ENCODE measurements at places on chromosomes 7 and 10.

GRCh38 chr7:70668606-70669358 is 463.2 kb upstream of the GALNT17 start:
- DNase-seq = no peak

GRCh38 chr10:126374435-126374834 is 13.8 kb downstream of the ADAM12 start:
- DNase-seq = no peak

DNA sequence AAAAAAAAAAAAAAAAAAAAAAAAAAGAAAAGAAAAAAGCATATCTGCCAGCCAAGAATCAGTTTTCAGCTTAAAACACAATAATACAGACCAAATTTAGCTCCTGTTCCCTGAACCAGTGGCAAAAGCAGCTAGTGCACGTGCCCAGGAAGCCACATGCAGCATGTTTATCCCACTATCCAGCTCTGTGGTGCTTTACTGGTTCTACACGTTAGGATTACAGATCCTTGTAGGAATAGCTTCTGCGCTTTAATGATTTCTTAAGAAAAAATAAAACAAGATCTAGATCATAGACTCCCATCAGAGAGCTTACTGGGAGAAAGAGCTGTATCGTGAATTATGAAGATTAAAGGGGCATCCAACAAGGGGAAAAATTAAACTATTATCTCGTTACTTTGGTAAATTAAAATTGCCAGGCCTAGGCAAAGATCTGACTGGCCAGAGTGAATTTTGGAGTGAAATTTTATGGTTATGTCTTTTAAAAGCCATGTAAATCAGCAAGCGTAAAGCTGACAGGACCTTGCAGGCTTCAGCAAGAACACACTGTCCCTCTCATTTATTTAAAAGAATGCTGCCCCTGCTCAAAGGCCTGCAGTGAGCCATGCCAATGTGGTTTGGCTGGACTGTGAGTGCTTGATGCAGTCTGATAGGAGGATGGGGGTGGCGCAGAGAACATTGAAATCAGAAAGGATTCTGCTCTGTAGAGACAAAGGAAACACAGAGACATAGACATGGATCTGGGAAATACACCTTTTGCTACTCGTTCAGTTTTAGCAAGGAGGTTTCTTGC is 177.3 kb upstream of the PHYHIPL start:
- DNase-seq = no peak

DNA sequence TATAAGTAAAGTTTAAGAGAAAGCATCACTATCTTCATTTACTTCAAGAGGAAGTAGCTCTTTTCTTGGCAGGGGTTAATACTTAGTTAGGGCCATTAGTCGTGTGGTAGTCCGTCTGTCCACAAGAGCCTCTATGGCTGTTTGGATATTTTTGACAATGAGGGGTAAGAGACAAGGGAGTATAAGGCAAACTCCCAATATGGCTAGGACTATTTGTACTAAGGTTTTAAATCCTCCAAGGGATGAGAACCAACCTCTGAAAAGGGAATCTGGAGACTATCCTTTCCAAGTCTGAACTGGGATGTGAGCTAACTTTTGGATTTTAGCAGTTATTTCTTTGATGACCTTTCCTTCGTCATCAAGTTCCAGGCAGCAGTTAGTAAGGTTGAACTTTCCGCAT is at the start of gene ZNF117:
Gene ZNF117, minus strand, starts transcription at position 101 of the 400 bp plus-strand sequence.
- no peak for DNase-seq

DNA sequence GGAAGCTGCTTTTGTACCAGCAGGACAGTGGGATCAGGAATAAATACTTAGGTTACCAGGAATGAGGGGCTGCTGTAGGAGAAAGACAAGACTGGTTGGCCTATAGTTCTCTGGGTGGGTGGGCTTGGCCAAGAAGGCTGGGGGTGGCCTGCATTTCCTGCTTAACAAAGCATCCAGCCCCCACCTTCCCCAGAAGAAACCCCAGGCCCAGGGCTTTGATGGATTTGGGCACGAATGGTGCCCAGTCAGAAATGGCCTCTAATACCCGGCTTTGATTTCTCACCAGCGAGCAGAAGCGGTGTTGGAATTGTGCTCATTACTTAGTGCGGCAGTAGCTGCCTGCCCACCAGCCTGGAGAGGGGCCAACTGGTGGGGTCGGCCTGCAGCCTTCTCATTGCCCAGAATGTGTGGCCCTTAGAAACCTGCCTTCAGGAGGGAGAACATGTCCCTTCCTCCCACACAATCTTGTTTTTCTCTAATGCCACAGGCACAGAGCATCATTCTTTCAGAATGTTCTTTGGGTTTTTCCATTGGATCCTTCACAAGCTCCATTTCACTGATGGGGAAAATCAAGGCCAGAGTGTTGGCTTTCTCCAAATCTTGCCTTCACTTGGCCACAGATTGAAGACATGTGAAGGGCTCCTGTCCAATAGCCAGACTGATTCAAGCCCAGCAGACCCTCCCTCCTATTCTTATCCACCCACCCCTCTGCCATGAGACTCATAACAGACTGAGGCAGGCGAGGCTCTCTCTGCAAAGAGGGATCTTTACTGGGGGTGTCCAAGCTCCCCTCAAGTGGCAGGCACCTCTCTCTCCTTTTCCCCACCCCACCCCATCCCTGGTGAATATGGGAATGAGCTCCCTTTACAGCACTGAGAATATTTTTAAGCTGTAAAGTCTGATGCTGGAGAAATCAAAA is 2.5 kb downstream of the UNC5B start:
- DNase-seq = no peak

- DNase-seq = no peak
These were observed 6.0 kb downstream of the LIPN start for GRCh38 chr10:88765816-88766215.

GRCh38 chr7:95859429-95859828 is 87.1 kb downstream of the DYNC1I1 start:
- DNase-seq = no peak

- DNase-seq = no peak
These were observed 15.9 kb upstream of the IGF2BP3 start for GRCh38 chr7:23486002-23486773.

DNA sequence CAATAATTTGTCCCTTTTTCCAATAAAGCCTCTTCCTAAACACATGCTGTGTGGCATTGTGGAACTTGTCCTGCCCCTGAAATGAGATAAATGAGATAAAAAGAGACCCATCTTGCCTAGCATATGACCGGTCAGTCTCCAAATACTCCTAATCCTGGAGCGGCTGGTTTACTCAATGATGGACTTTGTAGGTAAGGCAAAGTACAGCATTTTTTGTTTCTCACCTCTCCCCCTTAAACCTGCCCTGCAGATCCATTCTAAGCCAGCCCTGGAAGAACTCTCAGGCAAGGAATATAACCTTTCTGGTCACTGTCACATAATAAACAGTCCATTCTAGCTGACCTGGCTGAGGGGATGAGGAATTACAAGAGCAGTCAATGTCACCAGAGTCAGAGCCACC is 110.7 kb downstream of the C1GALT1 start:
- DNase-seq = no peak

- no peak for DNase-seq
These were observed 68.4 kb downstream of the FOXL3 start for GRCh38 chr7:358352-358751.

DNA sequence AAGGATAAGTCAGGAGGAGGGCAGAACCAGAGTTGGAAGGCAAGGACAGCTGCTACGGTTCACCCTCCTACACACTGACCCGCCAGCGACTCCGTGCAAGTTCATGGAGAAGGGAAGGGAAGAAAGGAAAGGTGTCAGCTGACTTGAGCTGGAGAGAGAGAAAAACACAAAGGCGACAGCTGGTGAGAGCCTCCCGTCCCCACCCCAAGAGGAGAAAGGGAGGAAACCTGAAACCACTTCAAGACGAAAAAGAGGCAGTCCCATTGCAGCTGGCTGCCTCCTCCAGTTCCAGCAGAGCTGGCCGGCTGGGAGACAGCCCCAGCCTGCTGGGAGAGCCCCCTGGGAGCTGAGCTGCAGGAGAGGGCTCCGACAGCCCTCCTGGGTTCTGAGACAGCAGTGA is 75.2 kb downstream of the PARD3 start:
- no peak for DNase-seq

- no peak for DNase-seq
These were observed 5.2 kb downstream of the ANTXRL start for GRCh38 chr10:46291817-46292572.

DNA sequence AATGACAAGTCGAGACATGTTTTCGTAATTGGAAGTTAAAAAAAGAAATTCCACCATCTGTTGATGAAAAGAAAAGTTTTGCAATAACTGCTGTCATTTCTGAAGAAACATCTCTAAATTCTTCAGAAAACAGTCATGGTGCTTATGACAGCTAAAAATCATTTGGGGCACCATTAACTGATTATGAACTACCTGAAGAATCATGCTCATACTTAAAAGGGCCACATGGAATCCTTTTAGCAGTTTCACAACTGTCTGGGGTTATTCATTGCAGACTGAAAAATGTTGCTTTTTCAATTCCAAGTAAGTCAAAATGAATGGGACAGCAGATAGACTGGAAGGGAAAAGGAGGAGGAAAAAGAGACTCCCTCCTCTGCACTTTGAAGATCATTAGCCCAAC is 134.2 kb downstream of the CHN2 start:
- DNase-seq = no peak

- DNase-seq = no peak
These were observed 11.7 kb downstream of the C1QL3 start for GRCh38 chr10:16509996-16510395.

All from GF-D8 (cell line).